Sciatic nerve (tissue), 2 donors: ENCODE measurements at places on chromosomes 7 and 10.

DNA sequence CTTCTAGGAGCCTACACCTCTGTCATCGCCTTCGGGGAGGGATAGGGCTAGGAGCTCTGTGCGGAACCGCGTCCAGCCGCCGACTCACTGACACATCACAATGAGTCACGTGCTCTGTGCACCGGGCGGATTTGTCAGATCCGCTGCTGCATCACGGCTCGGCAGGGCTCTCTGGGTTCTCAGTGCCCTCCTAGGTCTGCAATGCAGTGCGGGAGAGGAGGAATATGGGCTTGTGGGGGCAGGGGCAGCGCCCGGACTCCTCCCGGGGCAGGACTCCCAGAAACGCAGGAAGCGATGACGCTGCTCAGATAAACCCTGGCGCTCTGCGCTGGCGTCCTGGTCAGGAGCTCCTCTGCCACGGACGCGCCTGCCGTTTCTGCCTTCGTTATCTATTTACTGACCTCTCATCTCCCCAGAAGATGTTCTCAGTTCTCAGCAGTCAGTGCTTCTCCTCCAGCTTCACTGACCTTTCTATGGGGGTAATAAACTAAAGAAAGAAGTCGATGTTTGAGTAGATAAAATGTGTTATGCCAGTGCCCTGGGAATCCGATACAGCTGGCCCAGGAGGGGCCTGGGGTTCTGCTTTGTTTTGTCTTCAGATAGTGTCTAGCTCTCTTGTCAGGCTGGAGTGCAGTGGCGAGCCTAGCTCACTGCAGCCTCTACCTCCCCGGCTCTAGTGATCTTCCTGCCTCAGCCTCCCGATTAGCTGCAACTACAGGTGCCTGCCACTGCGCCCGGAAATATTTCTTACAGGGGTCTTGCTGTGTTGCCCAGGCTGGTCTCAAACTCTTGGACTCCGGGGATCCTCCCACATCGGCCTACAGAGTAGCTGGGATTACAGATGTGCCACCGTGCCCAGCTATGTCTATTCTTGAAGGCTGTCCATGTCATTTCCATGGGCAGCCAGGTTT, 22.8 kb upstream of the ITGB1 start:
- peak; percentile 88 for DNase-seq

DNA sequence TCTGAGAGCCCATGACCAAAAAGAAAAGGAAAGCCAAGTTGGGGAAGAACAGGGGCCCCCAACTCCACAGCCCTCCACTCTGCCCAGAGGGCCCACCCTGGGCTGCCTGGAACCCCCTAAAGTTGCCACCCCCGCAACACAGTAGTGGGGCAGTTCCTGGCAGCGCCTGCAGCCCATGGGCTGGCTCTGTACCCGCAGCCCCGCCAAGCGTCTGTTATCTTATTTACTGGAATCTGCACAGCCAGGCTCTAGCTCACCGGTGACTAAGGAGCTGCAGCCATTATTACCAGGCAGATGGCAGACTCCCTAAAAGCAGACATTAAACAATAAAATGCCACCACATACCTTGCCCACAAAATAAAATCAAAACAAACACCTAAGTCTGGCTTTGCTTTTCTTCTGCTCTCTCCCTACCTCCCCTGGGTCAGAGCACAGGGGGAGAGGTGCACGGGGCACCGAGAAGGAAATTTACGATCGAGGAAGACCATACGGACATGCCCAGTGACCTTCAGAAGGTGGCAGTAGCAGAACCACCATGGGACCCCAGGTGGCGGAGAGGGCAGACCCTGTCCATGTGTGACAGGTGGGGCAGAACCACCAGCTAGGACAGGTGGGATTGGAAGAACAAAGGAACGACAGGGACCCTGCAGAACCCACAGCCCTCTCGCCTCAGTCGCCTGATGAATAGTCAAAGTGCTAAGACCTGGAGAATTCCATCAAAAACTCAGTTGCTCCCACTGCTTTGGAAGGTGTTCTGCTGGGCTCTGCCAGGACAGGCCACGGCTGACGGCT, 66.3 kb downstream of the PRKAG2 start:
- DNase-seq = no peak

DNA sequence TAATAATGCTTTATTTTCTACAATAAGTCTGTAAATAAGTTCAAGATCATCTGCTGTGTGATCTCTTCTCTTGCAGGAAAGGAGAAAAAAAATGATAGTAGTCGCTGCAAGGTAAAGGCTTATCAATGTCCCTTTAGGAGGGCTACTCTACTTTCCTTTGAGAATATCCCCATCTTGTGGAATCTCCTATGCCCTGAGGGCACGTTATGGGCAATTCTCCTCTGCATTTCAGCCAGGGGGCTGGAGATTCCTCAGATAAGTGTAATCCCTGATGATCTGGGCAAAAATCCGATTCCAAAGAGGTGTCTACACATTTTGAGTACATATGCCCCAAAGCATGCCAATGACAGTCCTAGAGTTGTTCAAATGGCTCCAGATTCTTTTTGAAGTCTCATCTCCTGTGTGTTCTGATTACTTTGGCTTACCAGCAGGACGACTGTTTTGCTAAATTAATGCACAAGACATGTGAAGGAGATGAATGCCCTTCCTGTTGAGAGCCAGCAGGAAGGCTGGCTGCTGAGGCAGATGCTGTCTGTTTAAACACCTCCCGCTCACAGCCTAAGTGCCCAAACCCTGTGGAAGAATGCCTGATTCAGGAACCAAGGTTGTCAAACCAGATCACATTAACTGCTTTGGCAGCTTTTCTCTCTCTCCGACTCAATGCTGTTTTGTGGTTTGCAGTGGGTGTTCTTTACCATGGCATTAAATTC, 171.2 kb upstream of the COL1A2 start:
- no peak for DNase-seq

DNA sequence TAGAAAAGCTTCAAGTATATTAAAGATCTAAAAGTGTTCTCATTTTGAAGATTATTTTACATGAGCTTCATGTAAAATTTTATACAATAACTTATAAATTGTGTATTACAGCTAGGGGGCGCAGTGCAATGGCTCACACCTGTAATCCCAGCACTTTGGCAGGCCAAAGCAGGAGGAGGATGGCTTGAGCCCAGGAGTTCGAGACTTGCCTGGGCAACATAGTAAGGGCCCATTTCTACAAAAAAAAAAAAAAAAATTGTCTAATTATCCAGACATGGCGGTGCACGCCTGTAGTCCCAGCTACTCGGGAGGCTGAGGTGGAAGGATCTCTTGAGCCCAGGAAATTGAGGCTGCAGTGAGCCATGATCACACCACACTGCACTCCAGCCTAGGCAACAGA, 16.6 kb downstream of the ACBD5 start:
- no peak for DNase-seq

GRCh38 chr10:118017071-118017740, 29.5 kb downstream of the RAB11FIP2 start:
- no peak for DNase-seq
